ENCODE measurements at places on chromosomes 3 and 15.

DNA sequence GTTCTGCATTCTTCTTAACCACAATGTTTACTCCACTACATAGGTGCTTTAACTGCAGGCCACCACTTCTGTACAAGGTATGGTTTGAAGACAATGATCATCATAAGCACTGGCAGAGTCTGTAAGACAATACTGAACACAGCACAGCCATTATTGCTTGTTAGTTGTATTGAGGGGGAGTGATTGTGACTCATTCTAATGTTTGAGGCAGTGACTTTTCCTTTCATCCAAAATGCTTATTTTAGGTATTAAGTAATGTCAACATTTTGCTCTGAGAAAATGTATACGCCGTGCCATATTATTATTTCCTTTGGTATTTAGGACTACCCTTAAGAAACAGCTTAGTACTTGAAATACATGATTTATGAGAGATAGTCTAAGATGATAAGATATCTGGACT is 618.2 kb upstream of the ZNF717 start:
- DNase-seq = no peak

GRCh38 chr3:162998205-162998604 is 1501.6 kb downstream of the OTOL1 start:
- DNase-seq = no peak

- no peak for DNase-seq
Measured at GRCh38 chr15:99423186-99424130, 142.3 kb upstream of the MEF2A start.

DNA sequence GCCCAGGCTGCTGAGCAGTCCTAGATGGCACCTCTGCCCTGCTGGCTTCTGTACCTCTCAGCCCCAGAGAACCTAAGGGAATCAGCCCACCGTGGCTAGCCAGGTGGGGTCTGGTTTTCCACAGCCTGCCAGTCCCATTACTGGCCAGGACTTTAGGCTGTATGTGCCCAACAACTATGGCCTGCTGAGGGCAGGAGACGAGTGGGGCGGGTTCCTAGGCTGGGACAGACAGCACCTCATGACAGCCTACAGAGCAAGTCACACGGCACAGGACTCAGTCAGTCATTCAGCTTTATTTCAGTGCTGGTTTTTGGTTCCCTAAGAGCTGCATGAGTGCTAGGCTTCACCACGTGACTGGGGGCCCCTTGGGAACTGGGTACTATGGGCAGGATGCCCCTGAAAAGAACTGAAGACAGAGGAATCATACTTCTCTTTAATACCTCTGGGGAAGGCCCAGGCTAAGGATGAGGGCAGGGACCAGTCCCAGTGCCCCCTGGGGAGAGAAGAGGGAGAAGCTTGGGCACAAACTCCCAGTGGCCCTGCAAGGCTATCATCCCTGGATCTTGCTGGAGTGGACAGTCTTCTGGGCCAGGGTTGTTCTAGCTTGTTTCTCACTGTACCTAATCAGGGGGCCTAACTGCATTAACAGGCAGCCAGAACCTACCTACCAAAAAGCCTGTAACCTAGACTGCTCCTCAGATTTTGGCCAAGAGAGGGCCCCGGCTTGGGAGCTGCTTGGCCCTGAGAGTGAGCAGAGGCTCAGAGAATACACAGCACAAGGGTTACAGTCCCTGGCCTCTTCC is 14.8 kb downstream of the CLK3 start:
- no peak for DNase-seq

GRCh38 chr3:139291276-139292051 is 52.4 kb upstream of the MRPS22 start:
- DNase-seq = no peak

DNA sequence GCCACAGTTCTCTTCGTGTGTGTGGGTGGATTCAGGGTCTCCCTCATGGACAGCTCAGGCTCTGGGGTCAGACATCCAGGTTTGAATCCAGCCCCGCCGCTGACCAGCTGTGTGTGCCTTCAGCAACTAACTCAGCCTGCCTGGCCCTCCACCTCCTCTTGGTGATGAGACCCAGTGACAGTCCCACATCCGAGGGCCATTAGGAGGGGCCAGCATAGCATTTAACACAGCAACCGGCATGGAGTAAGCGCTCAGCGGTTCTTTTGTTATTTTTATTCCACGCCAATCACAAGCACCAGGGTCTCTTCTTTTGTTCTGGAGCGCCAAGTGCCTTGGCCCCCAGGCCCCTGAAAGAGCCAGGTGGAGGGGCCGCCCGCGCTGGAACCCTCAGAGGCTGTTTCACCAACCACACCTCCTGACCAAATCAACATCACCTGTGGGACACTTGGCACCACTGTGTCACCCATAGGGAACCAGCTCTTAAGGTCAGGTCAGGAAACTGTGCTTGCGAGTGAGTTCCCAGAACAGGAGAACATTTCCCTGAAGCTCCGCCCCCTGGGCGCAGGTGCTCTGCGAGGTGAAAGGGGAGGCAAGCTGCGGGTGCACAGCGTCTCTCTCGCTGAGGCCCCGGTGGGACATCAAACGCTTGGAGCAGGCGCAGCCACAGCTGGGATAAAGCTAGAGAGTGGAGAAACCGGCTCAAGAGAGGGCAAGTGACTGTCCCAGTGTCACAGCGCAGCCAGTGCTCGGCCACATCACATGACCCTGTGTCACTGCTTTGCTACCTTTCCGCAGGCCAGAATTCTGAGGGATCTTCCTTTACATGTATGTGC is 311.3 kb downstream of the UACA start:
- DNase-seq = no peak

- no peak for DNase-seq
Measured at GRCh38 chr3:52452126-52452525, 1.7 kb downstream of the TNNC1 start.

GRCh38 chr3:46861605-46862368 is 1.5 kb downstream of the MYL3 start:
- DNase-seq = no peak

- no peak for DNase-seq
Measured at GRCh38 chr15:26662283-26662682, 110.6 kb downstream of the GABRB3 start.

- no peak for DNase-seq
Measured at GRCh38 chr3:139751789-139752188, 74.0 kb upstream of the NMNAT3 start.

DNA sequence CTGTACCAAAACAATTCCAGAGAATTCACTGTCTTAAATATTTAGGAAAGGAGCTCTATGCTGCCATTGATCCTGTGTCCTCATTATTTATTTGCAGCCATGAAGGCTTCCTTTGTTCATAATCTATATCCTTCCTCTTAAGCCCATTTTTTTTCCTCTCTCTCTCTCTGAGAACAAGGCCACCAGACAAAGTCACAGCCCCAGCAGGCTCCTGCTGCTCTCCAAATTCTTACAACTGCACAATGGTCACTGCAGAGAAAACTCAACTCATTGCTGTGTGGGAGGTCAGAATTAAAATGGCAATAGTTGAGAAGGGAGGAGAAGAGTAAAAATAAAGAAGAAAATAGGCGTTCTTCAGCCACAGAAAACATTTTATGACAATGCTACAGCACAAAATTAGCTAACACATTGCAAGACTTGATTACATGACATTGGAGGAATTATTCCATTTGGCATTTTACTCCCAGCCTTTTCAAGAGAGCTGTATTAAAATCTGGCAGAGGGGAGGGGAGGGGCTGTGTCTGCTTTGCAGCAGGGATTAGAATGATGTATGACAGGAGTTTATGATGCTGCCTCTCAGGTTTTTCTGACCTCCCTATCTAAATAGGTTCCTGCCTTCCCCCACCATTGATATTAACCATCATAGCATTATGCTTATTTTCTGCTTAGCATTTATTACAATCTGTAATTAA is 399.7 kb upstream of the THBS1 start:
- no peak for DNase-seq

GRCh38 chr15:55827204-55827603 is 84.3 kb upstream of the PRTG start:
- DNase-seq = no peak

- DNase-seq = no peak
Measured at GRCh38 chr3:100063929-100064461, 50.3 kb downstream of the FILIP1L start.

- no peak for DNase-seq
Measured at GRCh38 chr15:101137312-101137940, 114.4 kb downstream of the CHSY1 start.

GRCh38 chr15:31326875-31327668 is 437 bp downstream of the KLF13 start:
- DNase-seq = no peak

Measured in DMS79 (cell line).